ENCODE measurements at places on chromosomes 6 and 20.

- DNase-seq, result peak; percentile 37
These were observed 28.7 kb upstream of the SIRPG start for GRCh38 chr20:1686151-1686748.

- DNase-seq, result no peak
These were observed 40.8 kb upstream of the EPB41L1 start for GRCh38 chr20:36113566-36114250.

GRCh38 chr6:39294133-39294532 lies 20.1 kb downstream of the KCNK17 start:
- DNase-seq, result no peak

- no peak for DNase-seq
These were observed 125.7 kb upstream of the MYLIP start for GRCh38 chr6:16003197-16003491.

- DNase-seq, result peak; percentile 100
These were observed 114.8 kb upstream of the PRSS16 start for GRCh38 chr6:27132532-27133280.

GRCh38 chr6:139776041-139776440 lies 401.6 kb upstream of the CITED2 start:
- no peak for DNase-seq

DNA sequence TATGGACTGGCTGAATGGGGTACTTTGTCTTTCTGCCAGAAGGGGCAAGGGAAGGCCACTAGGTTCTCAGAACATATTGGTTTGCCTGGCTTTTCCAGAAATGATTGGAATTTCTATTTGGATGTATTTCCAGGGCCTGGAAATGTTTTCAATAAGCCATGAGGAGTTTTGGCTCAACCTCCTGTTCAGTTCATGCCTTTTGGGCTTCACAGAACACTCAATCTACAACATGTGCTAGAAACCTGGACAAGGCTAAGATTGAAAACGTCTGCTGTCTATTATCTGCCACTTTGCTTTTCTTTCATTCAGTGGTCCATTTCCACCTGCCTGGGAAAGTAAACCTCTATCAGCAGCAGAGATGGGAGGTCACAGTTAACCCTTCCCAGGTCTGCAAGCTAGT lies 793.4 kb downstream of the TENT5A start:
- no peak for DNase-seq

- no peak for DNase-seq
These were observed 5.9 kb upstream of the IP6K3 start for GRCh38 chr6:33752646-33753015.

GRCh38 chr6:71224011-71224410 lies 64.6 kb upstream of the OGFRL1 start:
- DNase-seq, result no peak

DNA sequence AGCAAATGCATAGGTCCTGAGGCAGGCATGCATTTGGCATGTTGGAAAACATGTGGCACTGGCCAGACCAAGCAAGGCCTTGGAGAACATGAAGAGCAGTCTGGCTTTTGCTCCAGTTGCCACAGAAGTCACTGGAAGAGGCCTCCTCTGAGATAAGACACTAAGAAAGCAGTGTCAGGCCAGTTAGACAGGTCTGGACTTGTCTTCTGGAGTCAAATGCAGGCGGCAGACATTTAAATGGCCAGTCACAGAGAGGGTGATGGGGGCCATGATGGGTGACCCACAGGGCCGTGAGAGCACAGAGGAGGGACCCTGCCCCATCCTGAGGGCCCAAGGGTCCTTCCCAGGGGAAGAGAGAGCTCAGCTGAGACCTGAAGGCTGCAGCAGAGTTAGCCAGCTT lies 26.7 kb upstream of the ADA start:
- DNase-seq, result no peak

GRCh38 chr6:14927398-14927797 lies 318.5 kb upstream of the JARID2 start:
- no peak for DNase-seq

GRCh38 chr6:39889229-39889628 lies 45.0 kb downstream of the MOCS1 start:
- DNase-seq, result no peak

GRCh38 chr20:49790077-49790798 lies 22.4 kb upstream of the SLC9A8 start:
- DNase-seq, result no peak

DNA sequence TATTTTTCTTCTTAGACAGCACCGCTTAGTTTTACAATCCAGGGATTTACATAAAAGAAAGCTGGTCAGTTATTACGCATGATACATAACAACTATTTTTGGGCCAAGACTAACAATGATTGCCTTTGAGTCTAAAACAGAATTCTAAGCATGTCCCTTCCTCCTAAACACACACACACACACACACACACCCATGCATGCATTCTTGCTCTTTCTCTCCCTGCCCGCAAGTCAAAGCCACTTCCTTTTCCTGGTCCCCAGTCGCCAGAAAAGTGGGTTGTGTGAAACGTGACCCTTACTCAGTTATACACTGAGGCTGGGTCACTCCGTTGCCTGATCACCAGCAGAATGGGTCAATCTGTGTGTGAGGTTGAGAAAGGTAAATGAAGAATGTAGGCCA lies 31.4 kb downstream of the FYN start:
- peak; percentile 62 for DNase-seq

- DNase-seq, result peak; percentile 46
These were observed 201.6 kb upstream of the SGK1 start for GRCh38 chr6:134519465-134519864.

- no peak for DNase-seq
These were observed 899.9 kb downstream of the C6orf118 start for GRCh38 chr6:164409309-164410009.

GRCh38 chr20:64150756-64151632 lies 13.3 kb upstream of the MYT1 start:
- no peak for DNase-seq

DNA sequence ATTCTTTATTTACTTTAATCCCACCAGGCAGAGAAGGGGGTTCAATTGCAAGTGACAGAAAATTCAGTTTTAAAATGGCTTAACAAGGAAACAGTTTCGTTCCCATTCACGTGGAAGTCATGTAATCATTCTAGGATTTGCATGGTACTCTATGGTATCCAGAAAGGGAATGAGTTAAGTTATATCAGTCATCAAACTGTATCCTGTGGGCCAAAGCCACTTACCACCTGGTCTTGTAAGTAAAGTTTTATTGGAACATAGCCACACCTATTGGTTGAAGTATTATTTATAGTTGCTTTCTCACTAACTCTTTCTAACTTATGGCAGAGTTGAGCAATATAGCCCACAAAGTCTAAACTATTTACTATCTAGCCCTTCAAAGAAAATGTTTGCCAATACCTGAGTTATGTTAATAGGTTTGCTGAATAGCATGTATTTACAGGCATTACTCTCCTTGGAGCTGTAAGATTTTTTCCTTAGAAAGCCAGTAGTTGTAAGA lies 10.2 kb upstream of the MMS22L start:
- no peak for DNase-seq

DNA sequence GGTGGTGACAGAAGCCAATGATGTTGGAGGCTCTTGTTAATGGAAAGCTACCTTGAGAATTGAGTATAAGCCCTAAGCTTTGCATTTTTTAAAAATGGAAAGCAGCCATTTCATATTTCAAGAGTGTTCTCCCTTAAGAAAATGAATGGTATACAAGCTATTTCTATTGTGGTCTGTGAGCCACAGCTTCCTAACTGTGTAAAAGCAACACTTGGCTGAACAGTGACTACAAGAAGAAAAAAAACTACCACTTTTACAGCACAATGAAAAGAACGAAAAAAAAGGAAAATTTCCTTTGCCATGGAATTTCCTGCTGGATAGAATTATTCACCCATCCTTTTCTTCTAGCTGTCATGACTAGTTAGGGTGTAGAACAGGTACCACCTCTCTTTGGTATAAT lies 397.1 kb upstream of the BTBD3 start:
- DNase-seq, result no peak

DNA sequence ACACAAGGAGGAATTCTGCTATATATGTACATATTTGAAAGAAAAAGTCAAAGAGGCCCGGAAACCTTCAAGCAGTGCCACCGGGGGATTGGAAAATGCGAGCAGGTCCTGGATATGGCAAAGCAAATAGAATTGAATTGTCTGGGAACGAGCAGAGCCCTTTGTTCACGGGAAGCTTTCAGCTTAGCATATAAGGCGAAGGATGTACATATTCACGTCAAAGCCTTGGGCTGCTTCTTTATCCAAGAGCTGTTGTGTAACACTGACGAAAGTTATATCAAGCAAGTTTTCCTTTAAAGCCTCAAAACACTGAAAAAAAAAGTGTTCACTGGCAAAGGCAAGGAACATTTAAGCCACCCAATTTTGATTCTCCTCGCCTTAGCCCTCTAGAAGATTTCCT lies 171.0 kb downstream of the GPX5 start:
- no peak for DNase-seq

DNA sequence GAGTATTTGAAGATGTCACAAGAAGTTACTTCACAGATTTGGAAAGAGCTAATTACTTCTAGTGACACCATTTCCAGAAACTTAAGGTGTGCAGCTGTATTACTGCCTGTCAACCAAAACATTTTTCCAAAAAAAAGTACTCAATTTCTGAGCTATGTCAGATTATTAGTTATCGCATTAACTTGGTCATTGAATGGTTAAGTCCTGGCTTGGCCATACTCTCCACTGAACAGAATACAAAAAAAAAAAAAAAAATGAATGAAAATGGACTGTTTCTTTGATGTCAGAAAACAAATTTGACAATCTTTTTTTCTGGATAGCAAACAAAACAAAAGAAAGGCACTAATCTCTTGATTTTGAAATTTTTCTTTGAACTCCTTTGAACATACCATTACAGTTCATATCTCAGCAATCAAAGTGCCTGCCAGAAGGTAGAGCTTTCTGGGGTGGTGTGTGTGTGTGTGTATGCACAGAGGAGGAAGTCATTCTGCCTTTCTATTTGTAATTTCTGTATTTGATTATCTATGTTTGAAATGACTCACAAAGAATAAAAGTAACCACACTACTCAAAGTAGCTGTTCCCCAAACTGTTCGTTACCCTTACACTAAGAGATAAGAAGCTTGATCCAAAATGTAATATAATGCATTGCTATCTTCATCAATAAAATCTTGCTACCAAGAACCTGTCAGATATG lies 210.8 kb upstream of the FUT9 start:
- no peak for DNase-seq

- DNase-seq, result no peak
These were observed 50.9 kb downstream of the BTBD9 start for GRCh38 chr6:38588631-38589366.

GRCh38 chr6:36056178-36056577 lies 28.6 kb downstream of the MAPK14 start:
- DNase-seq, result no peak

DNA sequence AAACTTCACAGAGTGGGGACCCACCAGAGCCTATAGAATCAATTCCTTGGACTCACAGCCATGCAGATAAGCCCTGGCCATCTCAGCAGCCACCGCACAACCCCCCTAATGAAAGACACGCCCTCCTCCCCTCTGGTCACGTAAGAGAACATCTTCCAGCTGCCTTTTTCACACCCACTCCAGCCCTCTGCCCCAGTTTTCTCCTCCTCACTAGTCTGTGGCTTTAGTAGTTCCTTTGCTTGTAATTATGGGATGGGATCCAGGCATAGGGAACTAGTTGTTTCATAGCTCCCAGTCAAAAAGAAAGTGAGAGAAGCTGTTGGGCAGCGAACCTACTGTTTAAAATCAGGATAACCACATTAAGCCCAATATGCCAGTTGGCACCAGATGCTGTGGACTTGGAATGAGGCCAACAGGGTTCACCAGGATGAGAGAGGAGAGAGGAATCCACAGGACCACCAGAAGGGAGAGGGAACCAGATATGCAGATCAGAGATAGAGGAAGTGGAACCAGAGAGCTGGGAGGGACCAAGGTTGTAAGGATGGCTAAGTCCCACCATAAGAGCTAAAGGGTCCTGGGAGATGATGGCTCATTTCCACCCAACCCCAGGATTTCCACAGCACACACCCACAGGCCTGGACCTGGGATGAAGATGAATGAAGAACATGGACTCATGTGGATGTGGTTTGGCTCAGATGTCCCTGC lies 9.0 kb upstream of the BTN3A1 start:
- no peak for DNase-seq

GRCh38 chr20:54017846-54018245 lies 52.5 kb downstream of the BCAS1 start:
- no peak for DNase-seq

DNA sequence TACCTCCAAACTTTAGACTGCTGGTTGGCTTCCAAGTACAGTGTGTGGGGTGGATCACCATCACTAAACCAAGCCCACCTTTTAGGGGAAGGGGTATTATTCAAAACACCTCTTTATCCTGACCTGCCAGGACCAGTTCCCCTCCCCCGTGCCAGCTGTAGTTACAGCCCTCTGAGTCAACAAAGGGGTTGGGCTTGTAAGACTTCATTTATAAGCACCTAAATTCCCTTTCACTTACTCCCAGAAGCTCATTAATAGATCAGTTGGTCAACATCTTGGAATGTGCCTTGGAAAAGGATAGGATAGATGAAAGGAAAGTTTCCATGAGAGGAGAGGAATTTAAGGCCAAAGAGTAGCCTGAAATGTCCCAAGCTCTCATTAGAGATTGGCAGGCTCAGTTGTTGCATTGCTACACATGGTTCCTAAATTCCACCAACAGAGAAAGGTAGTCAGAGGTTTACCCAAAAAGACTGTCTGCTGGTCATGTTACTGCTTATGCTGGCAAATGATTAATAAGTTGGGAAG lies 59.2 kb downstream of the TNFAIP3 start:
- DNase-seq, result no peak

DNA sequence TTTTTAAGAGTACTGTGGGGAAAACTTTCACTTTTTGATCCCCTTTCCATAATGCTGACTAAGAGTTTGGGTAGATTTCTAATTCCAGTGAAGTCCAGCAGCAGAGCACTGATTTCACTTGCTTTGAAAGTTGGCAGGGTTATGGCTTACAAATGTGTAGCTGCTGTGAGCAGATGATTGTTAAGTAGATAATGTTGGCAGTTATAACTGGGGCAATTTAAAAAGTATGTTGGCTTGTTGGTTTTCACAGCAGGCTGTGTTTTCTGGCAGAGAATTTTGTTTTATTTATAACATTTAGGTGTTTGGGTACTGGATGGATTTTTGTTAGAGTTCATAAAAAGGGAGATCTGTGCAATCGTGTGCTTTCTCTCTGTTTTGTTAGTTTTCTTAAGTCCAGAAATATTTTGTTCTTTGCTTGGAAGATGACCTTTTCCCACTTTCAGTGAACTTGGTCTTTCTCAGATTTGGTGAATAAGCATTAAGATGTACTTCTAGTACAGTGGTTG lies 31.4 kb downstream of the AFDN start:
- no peak for DNase-seq

DNA sequence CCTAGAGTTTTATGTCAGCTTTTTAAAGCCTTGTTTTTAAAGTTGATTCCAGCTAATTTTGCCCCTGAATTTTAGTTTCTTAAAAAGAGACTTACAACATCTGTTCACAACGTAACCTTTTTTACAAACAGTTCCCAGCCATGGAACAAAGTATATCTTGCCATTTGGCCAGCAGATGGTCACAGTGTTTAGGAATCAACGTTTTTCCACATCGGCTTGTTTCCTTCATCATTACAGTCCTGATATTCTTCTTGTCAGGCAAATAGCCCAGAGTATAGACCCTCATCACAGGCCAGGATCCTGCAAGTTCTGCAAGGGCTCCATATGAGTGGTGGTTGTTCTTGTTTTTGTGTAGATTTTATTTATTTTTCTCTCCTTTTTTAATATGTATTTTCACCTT lies 341.7 kb upstream of the HTR1E start:
- no peak for DNase-seq
